ENCODE measurements at places on chromosomes 13 and 19.

DNA sequence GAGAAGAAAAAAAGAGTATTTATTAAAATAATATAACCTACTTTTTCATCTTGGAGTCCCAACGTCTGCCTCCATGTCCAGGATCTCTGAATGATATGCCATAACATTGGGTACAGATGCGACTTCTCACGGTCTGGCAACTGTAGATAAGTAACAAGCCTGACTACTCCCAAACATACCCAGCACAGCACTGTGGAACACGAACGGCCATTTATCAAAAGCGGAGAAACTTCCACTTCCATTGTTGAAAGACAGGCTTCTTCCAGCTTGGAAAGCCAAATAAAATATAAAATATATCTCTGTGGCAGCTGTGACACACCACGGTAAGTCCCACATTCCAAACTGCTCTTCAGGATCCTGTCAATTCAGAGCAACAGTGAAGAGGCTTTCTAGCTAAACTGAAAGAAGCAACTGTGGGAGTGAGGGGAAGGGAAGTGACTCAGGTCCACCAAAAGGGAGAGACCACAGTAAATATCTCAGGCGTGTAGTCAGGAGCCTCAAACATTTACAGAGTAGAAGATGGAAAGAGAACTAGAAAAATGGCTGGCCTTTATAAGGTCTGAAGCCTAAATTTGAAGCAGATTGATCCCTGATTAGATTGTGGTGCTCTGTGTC lies 331.7 kb downstream of the LIG4 start:
- DNase-seq, result no peak

- DNase-seq, result peak; percentile 100
These were observed at the start of gene TECR for GRCh38 chr19:14529254-14530004. Gene TECR, plus strand, starts transcription at chr19:14529594. Its CDS starts 103 bp downstream, at chr19:14529697.

GRCh38 chr19:52778811-52779210 lies 7.8 kb downstream of the ZNF600 start:
- no peak for DNase-seq

DNA sequence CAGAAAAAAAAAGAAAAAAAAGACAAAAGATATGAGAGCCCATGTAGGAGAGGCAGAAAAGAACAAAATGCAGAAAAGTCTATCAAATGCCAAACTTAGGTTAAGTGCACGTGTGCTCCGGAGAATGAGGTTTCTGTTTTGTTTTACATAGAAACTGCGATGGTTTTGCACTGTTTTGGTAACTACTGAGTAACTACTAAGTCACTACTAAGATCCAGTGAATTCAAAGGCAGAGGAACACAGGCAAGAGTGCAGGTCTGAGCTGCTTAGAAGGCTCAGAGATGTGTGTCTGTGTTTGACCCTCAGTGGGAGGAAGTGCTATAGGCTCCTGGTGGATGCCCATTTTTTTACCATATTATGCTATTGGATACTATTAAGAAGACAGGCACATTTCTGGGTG lies 299.3 kb downstream of the NDFIP2 start:
- DNase-seq, result no peak

GRCh38 chr13:113646376-113646775 lies 11.6 kb downstream of the ATP4B start:
- DNase-seq, result no peak

Measured in Right ventricle myocardium superior (tissue), 1 donor.